ENCODE measurements at places on chromosomes 7 and 10. TPM values are rescaled to one million over a fixed set of nuclear protein-coding genes. Genes with fewer than 3 reads are reported as not detected.

Gene EGR2
- 2.1 TPM for total RNA-seq

GRCh38 chr10:125265579-125265955 is 105.2 kb upstream of the CTBP2 start:
- H3K4me1 ChIP-seq: no peaks in the 10 kb centered on the region
- H3K27me3 ChIP-seq: no peaks in the 10 kb centered on the region
- no peak for DNase-seq
- H3K27ac ChIP-seq: no peak overlapping the region

- no peaks in the 10 kb centered on the region for H3K4me1 ChIP-seq
- H3K27me3 ChIP-seq: no peaks in the 10 kb centered on the region
- H3K4me3 ChIP-seq: no peak overlapping the region
- no peak for DNase-seq
These were observed 59.0 kb downstream of the GNA12 start for GRCh38 chr7:2785071-2785500.

Gene BAMBI
- 26.4 TPM for total RNA-seq

- H3K27ac ChIP-seq: no peak overlapping the region
- H3K27me3 ChIP-seq: no peaks in the 10 kb centered on the region
- no peaks in the 10 kb centered on the region for H3K36me3 ChIP-seq
- no peak for DNase-seq
- H3K4me3 ChIP-seq: no peak overlapping the region
These were observed 27.2 kb downstream of the EBF3 start for GRCh38 chr10:129936923-129937300.

GRCh38 chr10:47176903-47177868 is 122.8 kb upstream of the GDF10 start:
- H3K4me3 ChIP-seq: no peak overlapping the region
- H3K27ac ChIP-seq: no peak overlapping the region
- 0 out of 2 replicates have a peak, but pooled peaks cover 2% of the 10 kb centered on the region for H3K4me1 ChIP-seq
- H3K27me3 ChIP-seq: no peaks in the 10 kb centered on the region

GRCh38 chr10:69336952-69337295 is 58.6 kb downstream of the HK1 start:
- peak overlapping the region; percentile 37 for H3K27ac ChIP-seq
- no peak for DNase-seq
- no peak overlapping the region for H3K4me3 ChIP-seq
- no peaks in the 10 kb centered on the region for H3K27me3 ChIP-seq

DNA sequence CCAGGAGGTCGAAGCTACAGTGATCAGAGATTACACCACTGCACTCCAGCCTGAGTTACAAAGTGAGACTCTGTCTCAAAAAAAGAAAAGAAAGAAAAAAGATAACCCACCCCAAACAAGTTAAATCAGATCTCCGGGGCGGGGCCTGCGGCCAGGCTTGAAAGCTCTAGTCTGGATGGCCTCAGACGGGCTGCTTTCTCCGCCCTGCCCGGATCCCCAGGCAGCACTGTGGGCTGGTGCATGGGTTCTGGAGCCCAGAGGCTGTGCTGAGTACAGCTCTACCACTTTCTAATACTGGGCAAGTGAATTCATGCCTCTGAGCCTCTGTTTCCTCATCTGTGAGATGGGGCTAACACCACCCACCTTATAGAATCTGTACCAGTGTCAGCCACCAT is 83.7 kb downstream of the ZMIZ1 start:
- peaks cover 9% of the 10 kb centered on the region for H3K4me1 ChIP-seq
- DNase-seq: no peak
- H3K36me3 ChIP-seq: no peaks in the 10 kb centered on the region
- no peak overlapping the region for H3K27ac ChIP-seq
- H3K27me3 ChIP-seq: no peaks in the 10 kb centered on the region
- no peak overlapping the region for H3K4me3 ChIP-seq

- no peaks in the 10 kb centered on the region for H3K36me3 ChIP-seq
- H3K4me3 ChIP-seq: no peak overlapping the region
- H3K27me3 ChIP-seq: no peaks in the 10 kb centered on the region
- H3K4me1 ChIP-seq: peaks cover 4% of the 10 kb centered on the region
- DNase-seq: no peak
- no peak overlapping the region for H3K27ac ChIP-seq
These were observed 2.0 kb downstream of the FXYD4 start for GRCh38 chr10:43373461-43373860.

DNA sequence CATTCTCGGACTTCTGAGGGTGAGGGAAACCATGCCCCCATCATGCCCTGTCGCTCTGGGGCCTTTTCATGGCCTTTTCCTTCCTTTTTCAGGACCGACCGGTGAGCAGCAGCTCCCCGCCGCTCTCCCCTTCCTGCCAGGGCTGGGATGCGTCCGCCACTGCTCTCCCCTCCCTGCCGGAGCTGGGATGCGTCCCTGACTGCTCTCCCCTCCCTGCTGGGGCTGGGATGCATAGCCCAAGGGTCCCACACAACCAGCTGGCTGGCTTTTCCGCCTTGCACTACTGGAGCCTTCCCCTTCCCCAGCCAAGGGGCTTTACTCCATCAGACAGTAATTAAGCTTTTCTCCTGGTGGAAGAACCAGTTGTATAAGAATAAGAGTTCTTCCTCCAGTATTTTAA is 129.7 kb upstream of the COBL start:
- H3K36me3 ChIP-seq: no peaks in the 10 kb centered on the region
- H3K27ac ChIP-seq: no peak overlapping the region
- peaks cover under 1% of the 10 kb centered on the region for H3K27me3 ChIP-seq
- DNase-seq: no peak
- peaks cover 3% of the 10 kb centered on the region for H3K4me1 ChIP-seq

DNA sequence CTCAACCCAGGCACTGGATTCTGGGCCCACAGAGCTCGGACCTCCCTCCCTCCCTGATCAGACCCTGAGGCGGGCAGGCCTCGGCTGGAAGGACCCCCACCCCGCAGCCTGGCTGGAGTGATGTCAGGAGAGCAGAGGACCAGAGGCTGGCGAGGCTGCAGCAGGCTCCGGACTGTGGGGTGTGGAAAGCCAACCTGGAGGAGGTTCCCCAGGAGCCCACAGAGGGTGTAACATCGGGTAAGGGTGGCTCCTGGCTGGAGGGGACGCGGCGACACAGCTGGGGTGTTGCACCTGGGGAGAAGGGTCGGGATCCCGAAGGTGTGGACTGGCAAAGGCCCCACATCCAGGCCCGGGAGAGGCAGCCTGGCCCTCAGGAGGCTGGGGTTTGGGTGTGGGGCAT is 8.9 kb upstream of the MICALL2 start:
- H3K36me3 ChIP-seq: peaks cover 8% of the 10 kb centered on the region
- no peak overlapping the region for H3K4me3 ChIP-seq
- H3K27me3 ChIP-seq: no peaks in the 10 kb centered on the region
- H3K27ac ChIP-seq: no peak overlapping the region
- no peak for DNase-seq
- H3K4me1 ChIP-seq: no peaks in the 10 kb centered on the region

GRCh38 chr7:150376560-150376959 is 2.6 kb upstream of the ZNF775 start:
- DNase-seq: no peak
- H3K36me3 ChIP-seq: peaks cover 19% of the 10 kb centered on the region
- no peak overlapping the region for H3K4me3 ChIP-seq
- peaks cover 15% of the 10 kb centered on the region for H3K4me1 ChIP-seq

- no peak for DNase-seq
- no peak overlapping the region for H3K27ac ChIP-seq
- H3K27me3 ChIP-seq: no peaks in the 10 kb centered on the region
- no peak overlapping the region for H3K4me3 ChIP-seq
These were observed 543.6 kb downstream of the SDK1 start for GRCh38 chr7:3844540-3845151.

GRCh38 chr7:7264306-7265040 is 82.1 kb downstream of the C1GALT1 start:
- no peaks in the 10 kb centered on the region for H3K27me3 ChIP-seq
- H3K27ac ChIP-seq: no peak overlapping the region
- DNase-seq: no peak
- no peaks in the 10 kb centered on the region for H3K4me1 ChIP-seq

Gene GNAT3
- total RNA-seq: not detected

Gene SUN3
- not detected for total RNA-seq

DNA sequence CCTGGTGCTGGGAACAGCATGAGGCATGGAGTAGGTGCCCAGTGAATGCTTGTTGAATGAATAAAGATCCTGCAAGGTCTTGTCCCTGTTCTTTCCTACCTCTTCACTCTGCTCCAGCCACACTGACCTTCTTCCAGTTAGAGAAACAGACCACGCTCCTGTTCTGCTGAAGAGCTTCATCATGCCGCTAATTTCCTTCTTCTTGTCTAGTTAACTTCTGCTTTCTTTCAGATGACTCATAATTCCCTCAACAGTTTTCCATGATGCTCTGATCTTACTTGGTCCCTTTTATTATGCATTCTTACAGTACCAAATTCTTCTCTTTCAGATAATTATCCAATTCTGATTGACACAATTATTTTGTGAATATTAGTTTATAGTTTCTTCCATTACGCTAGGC is 59.5 kb upstream of the C1QL3 start:
- H3K4me1 ChIP-seq: no peaks in the 10 kb centered on the region
- H3K27me3 ChIP-seq: no peaks in the 10 kb centered on the region
- H3K4me3 ChIP-seq: no peak overlapping the region

DNA sequence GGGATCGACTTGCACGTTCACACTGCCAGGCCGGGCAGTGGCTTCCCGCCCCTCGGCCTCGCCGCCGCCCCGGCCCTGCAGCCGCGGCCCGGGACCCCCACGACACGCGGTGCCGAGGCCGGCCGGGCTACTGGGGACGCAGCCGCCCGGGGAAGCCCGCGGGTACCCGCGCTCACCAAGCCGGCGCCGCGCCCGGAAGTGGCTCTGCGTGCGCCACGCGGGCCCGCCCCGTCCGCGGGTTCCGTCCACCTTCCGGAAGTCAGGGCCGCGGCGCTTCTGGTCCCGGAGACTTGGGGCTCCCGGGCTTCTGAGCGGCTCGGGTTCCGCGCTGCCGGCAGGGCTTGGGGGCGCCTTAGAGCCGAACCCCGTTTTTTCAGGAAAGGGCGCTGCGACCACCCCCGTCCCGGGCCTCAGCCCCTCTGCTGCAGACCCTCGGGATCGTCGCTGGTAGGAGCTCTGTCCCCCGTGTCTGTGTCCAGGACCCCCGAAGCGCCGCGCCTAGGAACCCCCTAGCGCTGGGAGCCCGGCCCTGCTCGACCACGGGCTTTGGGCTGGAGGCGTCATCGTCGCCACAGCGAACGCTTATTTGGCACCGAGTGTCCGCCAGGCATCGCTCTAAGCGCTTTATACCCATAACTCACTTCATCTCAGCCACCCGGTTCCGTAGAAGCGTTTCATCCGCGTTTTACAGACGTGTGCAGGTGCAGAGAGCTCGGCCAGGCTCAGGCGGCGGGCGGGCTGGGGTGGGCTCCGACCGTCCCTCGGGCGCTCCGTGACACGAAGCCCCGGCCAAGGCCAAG is at the start of gene PSMG3:
Gene PSMG3, minus strand, starts transcription at position 200 of the 800 bp plus-strand sequence. CDS start 693 bp downstream, outside the sequence.
- no peaks in the 10 kb centered on the region for H3K27me3 ChIP-seq
- H3K36me3 ChIP-seq: peaks cover 15% of the 10 kb centered on the region
- peak within 1 kb of the TSS; percentile 58 for H3K27ac ChIP-seq
- H3K4me3 ChIP-seq: peak within 1 kb of the TSS; percentile 75

DNA sequence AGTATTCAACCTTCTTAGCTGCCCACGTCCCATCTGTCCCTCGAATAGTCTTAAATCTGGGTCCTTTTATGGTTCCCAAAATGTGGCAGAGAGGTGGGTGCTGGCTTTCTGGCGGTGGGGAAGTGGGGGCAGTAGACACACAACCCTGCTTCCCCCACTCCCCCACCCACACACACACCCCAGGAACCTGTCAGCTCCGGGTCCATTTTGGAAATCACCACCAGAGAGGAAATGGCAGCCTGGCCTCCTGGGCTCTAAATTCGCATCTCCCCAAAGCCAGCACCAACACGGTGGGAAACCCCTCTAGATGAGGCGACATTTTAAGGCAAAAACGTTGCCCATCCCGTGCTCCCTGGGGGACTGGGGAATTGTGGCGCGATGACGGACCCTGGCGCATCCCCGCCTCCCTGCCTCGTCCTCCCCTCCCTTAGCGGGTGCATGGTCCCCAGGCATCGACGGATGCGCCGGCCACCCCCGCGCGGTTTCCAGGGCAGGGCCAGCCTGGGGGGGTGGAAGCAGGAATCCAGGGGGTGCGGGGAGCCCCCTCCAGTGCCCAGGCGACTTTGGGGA is 702 bp downstream of the TMEM130 start:
- peak overlapping the region; percentile 54 for H3K4me3 ChIP-seq
- DNase-seq: no peak
- peaks cover 26% of the 10 kb centered on the region for H3K27me3 ChIP-seq
- H3K36me3 ChIP-seq: no peaks in the 10 kb centered on the region

GRCh38 chr7:40760293-40760964 is 625.6 kb downstream of the SUGCT start:
- no peak overlapping the region for H3K4me3 ChIP-seq
- H3K36me3 ChIP-seq: no peaks in the 10 kb centered on the region
- no peak for DNase-seq
- H3K4me1 ChIP-seq: peaks cover 4% of the 10 kb centered on the region

- no peaks in the 10 kb centered on the region for H3K36me3 ChIP-seq
- no peaks in the 10 kb centered on the region for H3K4me1 ChIP-seq
- no peak for DNase-seq
- H3K4me3 ChIP-seq: no peak overlapping the region
- H3K27me3 ChIP-seq: no peaks in the 10 kb centered on the region
These were observed 453.4 kb upstream of the GRM3 start for GRCh38 chr7:86190351-86190750.

DNA sequence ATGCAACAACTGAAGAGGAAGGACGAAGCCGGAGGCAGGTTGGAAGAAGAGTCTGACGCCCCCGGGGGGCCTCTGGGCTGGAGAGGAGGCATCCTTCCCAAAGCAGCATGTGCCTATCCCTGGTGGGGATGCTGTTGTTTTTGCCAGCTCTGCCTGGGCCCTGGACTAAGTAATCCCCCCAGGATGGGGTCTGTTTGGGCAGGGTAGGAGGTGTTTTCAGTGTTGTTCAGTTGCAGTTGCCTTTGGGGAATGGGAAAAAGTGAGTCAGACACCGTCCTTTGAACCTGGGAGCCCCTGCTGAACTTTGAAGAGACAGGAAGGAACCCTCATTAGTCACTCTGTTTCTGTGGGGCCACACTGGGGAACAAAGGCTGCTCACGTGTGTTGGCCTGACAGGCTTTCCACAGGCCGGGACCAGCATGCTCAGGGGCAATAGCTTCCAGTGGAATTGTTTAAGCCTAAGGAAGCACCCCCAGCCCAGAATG is 35.2 kb upstream of the GDF10 start:
- no peaks in the 10 kb centered on the region for H3K36me3 ChIP-seq
- H3K27me3 ChIP-seq: no peaks in the 10 kb centered on the region
- DNase-seq: peak; percentile 11
- H3K4me1 ChIP-seq: no peaks in the 10 kb centered on the region
- H3K27ac ChIP-seq: no peak overlapping the region

- no peak for DNase-seq
- no peaks in the 10 kb centered on the region for H3K36me3 ChIP-seq
- no peak overlapping the region for H3K4me3 ChIP-seq
- H3K4me1 ChIP-seq: no peaks in the 10 kb centered on the region
These were observed 1.1 kb downstream of the FZD9 start for GRCh38 chr7:73434701-73435069.

Gene ODAD2
- 4.1 TPM for total RNA-seq
